ENCODE measurements at places on chromosomes 2 and 18. TPM values are rescaled to one million over a fixed set of nuclear protein-coding genes. Genes with fewer than 3 reads are reported as not detected.

Gene LONRF2
- total RNA-seq, result 5.2 TPM

Gene TFCP2L1
- 36.1 TPM for total RNA-seq

Gene CDC42EP3
- 59.0 TPM for total RNA-seq

Gene CROCC2
- 17.4 TPM for total RNA-seq

Gene SCN2A
- total RNA-seq, result 0.17 TPM

Gene SCYGR6
- not detected for total RNA-seq

Gene IL1RN
- 15.2 TPM for total RNA-seq

Gene IL1RL2
- total RNA-seq, result 1.3 TPM

Gene TMEM182
- total RNA-seq, result 3.7 TPM

Gene TEX44
- not detected for total RNA-seq

Gene DDX18
- 43.9 TPM for total RNA-seq

Gene POTEI
- total RNA-seq, result 0.28 TPM

Gene ZNF385B
- 47.3 TPM for total RNA-seq

Gene ALPP
- total RNA-seq, result 7.0 TPM

Gene HOXD3
- total RNA-seq, result 2.5 TPM

Gene NT5C1B
- not detected for total RNA-seq

Gene SLC40A1
- total RNA-seq, result 553 TPM

Gene FAM228A
- 0.80 TPM for total RNA-seq

Gene CD8A
- 1.1 TPM for total RNA-seq

Measured in lung (tissue), 17 donors.